Glomerular endothelial cell (primary cell): ENCODE measurements at places on chromosomes 13 and 19. TPM values are rescaled to one million over a fixed set of nuclear protein-coding genes. Genes with fewer than 3 reads are reported as not detected.

Gene C19orf33
- 24.3 and 37.2 TPM in 2 replicates for total RNA-seq

Gene PPM1N
- total RNA-seq, result 1.1 TPM in 1 of 2 replicates, not detected in the other

Gene ZNF235
- 2.7 and 3.6 TPM in 2 replicates for total RNA-seq

Gene ZNF350
- total RNA-seq, result 4.1 and 5.7 TPM in 2 replicates

Gene GPR4
- total RNA-seq, result 12.6 and 14.8 TPM in 2 replicates

Gene ZNF274
- total RNA-seq, result 20.6 and 33.3 TPM in 2 replicates

Gene KLK2
- not detected in 2 replicates for total RNA-seq
